Stimulated activated CD8-positive, alpha-beta memory T cell treated with anti-CD3 and anti-CD28 coated beads, Interleukin-4, amount 100 ng/mL, for 1 hour (primary cell): ENCODE measurements at places on chromosomes 11 and 22.

DNA sequence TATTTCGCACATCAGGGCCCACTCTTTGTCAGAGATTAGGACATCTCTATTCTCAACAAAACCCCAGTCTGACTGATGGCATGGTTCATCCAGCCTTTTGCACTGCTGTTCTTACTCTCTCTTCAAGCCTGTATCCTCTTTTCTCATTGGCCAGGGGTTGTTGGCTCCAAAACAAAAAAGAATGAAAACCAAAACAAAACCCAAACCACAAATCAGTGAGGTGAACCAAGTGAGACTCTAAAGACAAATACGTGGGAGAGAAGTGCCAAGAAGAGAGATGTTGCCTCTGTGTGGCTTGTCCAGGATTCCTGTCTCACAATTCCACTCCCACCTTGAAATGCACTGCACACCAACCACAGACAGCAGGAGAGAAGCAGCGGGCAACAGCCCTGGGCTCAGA, 278.9 kb upstream of the NARS2 start:
- no peak for DNase-seq

- no peak for DNase-seq
Measured at GRCh38 chr11:14125529-14125928, 163.0 kb downstream of the SPON1 start.

- no peak for DNase-seq
Measured at GRCh38 chr22:47337161-47337621, 574.7 kb downstream of the TBC1D22A start.

GRCh38 chr11:126113515-126113957, 50.9 kb upstream of the CDON start:
- no peak for DNase-seq

DNA sequence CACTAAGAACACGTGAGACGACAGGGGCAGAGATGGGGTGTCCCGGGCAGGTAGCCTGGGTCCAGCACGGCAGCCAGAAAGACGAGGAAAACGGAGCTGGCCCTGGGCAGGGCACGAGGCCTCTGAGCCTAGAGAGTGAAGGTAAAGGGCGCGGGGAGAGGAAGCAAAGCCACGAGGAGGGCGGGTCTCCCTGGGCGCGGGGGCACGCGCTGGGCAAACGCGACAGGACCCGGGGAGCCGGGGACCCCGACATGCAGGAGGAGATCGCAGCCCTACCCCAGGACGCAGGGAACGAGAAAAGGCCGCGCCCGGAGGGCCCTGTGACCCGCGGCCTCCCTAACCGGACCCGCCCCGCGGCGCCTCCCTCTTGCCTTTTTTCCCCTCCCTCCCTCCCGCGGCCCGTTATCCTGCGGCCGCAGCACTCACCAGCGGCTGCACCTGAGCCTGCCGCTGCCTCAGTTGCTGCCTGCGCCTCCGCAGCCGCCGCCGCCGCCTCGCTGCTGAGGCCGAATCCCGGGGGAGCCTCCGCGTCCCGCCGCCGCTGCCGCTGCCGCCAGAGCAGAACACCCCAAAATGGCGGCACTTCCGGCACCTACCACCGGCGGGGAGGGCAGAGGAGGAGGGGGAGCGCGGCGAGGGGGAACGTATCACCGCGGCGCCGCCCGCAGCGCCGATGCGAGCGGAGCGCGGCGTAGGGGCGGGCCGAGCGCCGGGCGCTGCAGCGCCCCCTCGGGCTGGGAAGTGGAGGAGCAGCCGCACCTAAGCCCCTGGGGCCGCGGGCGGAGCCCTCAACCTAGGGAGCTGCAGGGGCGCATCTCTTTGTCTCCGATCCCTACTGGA, at the start of gene CELF1:
Gene CELF1, minus strand, starts transcription at position 567 of the 840 bp plus-strand sequence. CDS start 53,609 bp downstream, outside the sequence.
- peak; percentile 84 for DNase-seq

DNA sequence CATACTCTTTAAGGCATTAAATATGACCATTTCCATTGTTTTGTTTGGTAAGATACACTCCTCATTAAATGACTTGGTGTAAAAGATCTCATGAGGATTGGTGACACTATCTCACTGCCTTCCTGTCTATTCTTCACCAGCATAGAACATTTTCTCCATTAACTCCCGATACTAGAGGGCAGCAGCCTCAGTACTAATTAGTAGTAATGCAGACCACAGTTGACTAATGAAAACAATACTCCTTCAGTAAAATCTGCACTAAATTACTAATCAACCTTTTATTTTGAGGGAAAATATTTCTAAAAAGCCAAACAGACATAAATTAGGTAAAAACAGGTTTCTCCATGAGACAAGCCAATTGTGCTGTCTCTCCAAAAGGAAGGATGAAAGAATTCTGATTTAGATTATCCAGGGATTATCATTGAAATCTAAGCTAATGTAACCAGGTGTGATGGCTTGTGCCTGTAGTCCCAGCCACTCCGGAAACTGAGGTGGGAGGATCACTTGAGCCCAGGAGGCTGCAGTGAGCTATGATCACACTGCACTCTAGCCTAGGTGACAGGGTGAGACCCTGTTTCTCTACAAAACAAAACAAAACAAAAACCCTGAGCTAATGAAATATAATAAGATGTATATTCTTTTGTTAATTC, 9.4 kb downstream of the PGM2L1 start:
- peak; percentile 55 for DNase-seq

- no peak for DNase-seq
Measured at GRCh38 chr11:75154646-75155569, 4.0 kb downstream of the SLCO2B1 start.

GRCh38 chr22:49725516-49725915, 102.2 kb downstream of the BRD1 start:
- no peak for DNase-seq

DNA sequence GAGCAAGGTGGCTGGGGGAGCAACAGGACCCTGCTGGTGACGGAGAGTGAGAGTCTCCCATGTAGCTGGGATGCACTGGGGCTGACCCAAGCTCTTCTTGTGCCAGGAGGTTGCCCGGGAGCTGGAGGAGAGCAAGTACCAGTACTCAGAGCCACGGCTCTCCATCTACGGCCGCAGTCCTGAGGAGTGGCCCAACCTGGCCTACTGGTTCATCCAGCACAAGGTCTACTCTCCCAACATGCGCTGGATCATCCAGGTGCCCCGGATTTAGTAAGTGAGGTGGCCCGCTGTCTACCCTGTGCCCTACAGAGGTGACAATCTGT, 40.4 kb downstream of the AMPD3 start:
- DNase-seq: no peak

DNA sequence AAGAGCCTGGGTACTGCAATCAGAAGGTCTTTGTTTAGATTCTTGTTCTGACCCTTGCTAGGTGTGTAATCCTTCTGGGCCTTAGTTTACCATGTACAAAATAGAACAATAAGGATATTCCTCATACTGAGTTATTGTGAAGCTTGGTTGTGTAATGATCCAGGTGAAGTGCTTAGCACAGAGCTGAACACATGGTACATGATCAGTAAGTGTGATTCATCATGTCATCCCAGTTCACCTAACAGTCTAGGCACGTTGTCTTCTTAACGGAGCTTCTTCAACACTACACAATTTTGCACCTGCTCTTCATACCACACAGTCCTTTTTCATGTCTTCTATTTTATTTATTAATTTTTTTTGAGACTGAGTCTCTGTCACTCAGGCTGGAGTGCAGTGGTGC, 234.3 kb upstream of the TENM4 start:
- no peak for DNase-seq

GRCh38 chr11:76824980-76825725, 35.6 kb upstream of the ACER3 start:
- no peak for DNase-seq

- no peak for DNase-seq
Measured at GRCh38 chr11:11813288-11813962, 28.3 kb upstream of the USP47 start.

DNA sequence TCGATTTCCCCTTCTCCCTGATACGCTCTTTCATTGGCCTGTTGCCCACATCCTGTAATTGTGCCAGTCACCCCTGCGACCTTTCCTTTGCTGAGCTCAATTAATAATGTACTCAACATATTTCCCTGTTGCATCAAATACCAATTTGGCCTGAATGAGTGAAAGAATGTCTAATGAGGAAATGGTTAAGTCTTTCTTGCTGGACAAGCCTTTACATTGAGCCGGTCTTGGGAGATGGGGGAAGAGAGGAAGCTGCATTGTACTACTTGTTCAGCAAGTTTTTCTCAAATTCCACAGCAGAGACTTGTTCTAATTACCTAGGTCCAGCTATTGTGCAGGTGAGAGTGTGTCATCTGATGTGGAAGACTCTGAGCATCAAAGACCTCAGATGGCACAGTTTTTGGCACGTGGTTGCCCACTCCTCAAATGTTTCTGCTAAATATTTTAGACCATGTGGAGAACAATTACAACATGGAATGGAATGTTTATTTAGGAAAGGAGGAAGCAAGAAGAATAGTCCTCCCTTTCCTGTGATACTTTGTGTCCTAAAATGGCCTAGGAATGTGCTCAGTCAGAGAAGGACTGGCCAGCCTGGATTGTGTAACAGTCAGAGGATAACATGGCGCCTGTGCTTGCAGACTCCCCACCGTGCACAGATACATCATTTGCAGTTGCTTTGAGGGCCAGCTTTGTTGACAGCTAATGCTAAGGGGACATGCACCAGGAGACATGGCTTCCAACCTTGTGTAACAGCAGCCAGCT, 129.5 kb upstream of the E2F8 start:
- no peak for DNase-seq

DNA sequence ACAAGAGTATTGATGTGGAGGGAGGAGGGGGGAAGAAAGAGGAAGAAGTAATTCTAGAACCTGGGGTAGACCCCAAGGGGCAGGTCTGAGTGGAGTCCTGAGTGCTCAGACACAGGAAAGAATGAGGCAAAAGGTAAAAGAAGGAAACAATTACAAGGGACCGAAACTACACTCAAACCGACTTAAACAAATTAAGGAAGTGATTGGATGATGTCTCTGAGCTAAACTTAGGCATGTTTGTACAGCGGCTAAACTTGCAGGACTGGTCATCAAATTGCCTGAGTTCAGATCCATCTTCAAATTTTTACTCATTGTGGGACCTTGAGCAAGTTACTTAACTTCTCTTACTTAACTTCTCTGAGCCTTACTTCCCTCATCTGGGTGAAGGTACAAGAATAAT, 86.3 kb upstream of the LRRC55 start:
- DNase-seq: no peak

- no peak for DNase-seq
Measured at GRCh38 chr11:73762732-73763131, 1.9 kb upstream of the RAB6A start.

DNA sequence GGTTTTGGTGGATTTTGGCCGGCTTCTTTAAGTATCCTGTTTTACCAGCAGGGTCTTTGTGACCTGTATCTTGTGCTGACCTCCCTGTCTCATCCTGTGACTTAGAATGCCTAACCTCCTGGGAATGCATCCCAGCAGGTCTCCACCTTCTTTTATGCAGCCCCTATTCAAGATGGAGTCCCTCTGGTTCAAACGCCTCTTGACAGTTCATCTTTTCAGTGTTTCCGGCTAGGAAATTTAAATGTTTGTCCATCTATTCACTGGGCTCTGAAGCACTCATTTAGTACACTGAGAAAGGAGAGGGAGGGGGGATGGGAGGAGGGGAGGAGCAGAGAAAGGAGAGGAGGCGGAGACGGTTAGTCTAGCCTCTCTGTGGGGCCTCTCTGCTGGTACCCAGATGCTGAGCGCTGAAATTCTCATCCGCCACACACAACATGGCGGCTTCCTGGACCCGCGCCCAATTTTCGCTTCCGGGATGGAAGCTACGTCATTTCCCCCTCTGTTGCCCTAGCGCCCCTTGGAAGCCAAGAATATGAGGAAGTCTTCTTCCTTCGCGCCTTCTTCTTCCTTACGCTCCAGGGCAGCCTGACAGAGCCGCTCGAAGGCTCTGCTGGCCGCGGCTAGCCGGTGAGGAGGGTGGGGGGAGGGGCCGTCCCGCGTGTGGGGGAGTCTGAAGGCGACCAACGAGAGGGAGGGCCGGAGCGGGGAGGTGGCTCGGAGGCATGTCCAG, 69.0 kb upstream of the SYT13 start:
- DNase-seq: peak; percentile 72

GRCh38 chr22:44154436-44154942, 26.2 kb upstream of the PARVG start:
- DNase-seq: no peak

DNA sequence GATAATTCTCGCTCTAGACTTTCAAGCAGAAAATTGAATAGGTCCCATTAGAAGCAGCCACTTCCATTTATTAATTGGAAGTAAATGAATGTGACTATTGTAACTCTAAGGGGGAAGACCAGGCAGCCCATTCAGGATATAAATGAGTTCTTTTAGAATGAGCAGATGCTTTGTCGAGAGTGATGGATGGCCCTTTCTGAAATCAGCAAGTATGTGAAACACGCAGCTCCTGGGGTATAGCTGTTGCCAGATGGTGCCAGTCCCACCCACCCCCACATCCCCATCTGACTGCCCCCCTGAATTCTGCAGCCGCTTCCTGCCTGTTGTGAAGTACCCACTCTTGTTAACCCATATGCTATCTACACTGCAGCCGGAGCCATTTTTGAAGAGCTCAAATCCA, 3.7 kb downstream of the SLC15A3 start:
- DNase-seq: no peak

DNA sequence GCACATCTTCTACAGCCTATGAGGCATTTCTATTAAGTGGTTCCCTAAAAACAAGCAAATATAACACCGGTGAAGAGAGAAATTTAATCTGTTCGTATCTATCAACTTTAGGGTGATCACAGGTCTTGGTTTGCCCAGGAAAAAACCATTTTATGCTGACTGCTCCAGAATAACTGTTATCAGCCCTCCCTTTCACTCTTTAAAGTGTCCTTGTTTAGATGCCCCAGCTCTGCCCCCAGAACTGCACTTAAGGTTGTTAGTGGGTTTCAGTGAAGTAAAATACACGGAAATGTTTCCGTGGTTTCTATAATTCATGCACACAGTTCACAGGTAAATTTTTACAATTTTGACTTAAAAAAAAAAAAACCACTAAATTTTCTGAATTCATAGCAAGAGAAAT, 70.0 kb downstream of the NARS2 start:
- DNase-seq: no peak

GRCh38 chr11:96254087-96254486, 88.9 kb downstream of the MAML2 start:
- no peak for DNase-seq

DNA sequence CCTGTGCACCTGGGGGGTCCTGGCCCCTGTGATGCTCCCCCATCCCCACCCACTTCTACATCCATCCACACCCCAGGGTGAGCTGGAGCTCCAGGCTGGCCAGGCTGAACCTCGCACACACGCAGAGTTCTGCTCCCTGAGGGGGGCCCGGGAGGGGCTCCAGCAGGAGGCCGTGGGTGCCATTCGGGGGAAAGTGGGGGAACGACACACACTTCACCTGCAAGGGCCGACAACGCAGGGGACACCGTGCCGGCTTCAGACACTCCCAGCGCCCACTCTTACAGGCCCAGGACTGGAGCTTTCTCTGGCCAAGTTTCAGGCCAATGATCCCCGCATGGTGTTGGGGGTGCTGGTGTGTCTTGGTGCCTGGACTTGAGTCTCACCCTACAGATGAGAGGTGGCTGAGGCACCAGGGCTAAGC, 20.0 kb upstream of the TALDO1 start:
- DNase-seq: no peak

GRCh38 chr11:36402568-36403170, 106.6 kb downstream of the PRR5L start:
- DNase-seq: no peak
